Effector memory CD8-positive, alpha-beta T cell (primary cell): ENCODE measurements at places on chromosomes 11 and 22.

GRCh38 chr11:44765676-44766075 is 38.9 kb downstream of the TSPAN18 start:
- H3K36me3 ChIP-seq: no peaks in the 10 kb centered on the region
- DNase-seq: no peak
- H3K4me3 ChIP-seq: no peak overlapping the region
- no peaks in the 10 kb centered on the region for H3K27me3 ChIP-seq

DNA sequence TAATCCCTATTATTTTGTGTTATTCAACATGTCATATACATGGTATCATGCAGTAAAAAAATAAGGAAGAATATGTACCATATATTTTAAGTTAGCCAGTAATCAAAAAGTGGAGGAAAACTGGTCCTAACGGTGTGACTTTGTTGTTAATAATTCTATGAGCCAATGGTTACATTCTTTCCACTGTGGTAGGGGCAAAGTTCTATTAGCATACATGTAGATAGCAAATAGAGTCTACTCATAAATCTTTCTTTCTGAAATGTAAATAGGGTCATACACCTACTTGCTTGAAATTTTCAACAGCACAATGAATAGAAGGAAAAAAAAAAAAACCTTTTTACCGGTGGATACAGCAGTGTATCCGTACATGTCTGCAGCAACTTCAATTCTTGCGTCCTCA is 364.8 kb downstream of the RAB38 start:
- no peak overlapping the region for H3K4me3 ChIP-seq
- H3K4me1 ChIP-seq: no peaks in the 10 kb centered on the region
- H3K27ac ChIP-seq: no peak overlapping the region
- DNase-seq: no peak

GRCh38 chr11:87447606-87448005 is 409.9 kb downstream of the TMEM135 start:
- no peaks in the 10 kb centered on the region for H3K4me1 ChIP-seq
- peaks cover 21% of the 10 kb centered on the region for H3K27me3 ChIP-seq
- DNase-seq: no peak
- no peak overlapping the region for H3K4me3 ChIP-seq
- no peak overlapping the region for H3K27ac ChIP-seq

DNA sequence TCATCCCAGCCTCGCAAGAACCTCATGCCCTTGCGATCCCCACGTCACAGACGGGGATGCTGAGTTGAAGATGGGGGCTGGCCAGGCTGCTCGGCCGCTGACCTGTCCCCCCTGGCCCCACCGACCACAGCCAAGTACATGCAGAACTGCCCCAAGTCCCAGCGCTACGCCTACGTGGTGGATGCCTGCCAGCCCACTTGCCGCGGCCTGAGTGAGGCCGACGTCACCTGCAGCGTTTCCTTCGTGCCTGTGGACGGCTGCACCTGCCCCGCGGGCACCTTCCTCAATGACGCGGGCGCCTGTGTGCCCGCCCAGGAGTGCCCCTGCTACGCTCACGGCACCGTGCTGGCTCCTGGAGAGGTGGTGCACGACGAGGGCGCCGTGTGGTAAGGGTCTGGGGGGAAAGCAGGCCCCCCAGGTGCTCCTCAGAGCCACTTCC is 10.0 kb downstream of the MUC5B start:
- H3K4me3 ChIP-seq: no peak overlapping the region
- no peak for DNase-seq
- peaks cover 3% of the 10 kb centered on the region for H3K36me3 ChIP-seq
- no peaks in the 10 kb centered on the region for H3K27me3 ChIP-seq

DNA sequence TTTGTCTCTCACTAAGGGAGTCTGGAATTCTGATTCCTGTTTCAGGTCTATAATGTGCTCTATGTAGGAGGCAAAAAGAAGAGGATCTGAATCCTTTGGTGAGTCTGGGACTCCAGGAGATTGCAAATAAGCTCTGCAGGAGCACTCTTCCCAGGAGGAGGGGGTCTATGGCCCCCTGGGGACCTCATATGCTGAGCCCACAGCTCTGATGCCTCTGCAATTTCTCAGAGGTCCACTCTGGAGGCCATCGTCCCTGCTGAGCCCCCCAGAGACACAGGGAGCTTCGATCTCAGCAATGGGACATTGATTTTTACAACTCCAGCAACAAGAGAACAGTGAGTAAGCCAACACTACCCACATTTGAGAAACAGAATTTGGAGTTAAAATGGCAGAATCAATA is 20.2 kb upstream of the NRGN start:
- no peak for DNase-seq
- peaks cover 95% of the 10 kb centered on the region for H3K27me3 ChIP-seq
- no peak overlapping the region for H3K27ac ChIP-seq
- H3K36me3 ChIP-seq: no peaks in the 10 kb centered on the region
